Glomerular endothelial cell (primary cell): ENCODE measurements at places on chromosomes 4 and X. TPM values are rescaled to one million over a fixed set of nuclear protein-coding genes. Genes with fewer than 3 reads are reported as not detected.

Gene CXCL13
- total RNA-seq = not detected in 2 replicates

Gene AMER1
- total RNA-seq = 1.1 and 2.2 TPM in 2 replicates

Gene DDX53
- not detected in 2 replicates for total RNA-seq

Gene RFC1
- total RNA-seq = 27.7 and 32.1 TPM in 2 replicates

Gene SMIM20
- 13.2 and 22.2 TPM in 2 replicates for total RNA-seq

Gene PTTG2
- not detected in 2 replicates for total RNA-seq

Gene COL4A6
- 5.7 and 8.1 TPM in 2 replicates for total RNA-seq

GRCh38 chr4:99504804-99505502 is 5.9 kb upstream of the C4orf17 start:
- no peak for DNase-seq

DNA sequence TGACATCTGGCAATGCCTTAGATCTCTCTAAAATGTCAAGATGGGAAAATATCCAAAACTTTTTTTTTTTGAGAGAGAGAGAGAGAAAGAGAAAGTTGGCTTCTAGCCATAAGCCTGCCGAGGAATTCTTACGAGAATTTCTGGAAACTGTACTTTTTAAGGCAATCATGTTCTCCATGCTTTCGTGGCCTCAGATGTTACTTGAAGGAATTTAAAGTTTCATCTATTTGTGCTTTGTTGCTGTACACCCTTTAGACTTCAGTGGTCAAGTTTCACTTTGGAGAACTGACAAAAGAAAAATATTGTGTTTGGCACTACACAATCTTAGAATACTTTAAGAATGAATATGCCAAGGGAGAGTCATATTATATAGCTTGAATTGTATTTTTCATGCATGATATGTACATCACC is 53.9 kb downstream of the FAT4 start:
- DNase-seq = peak; percentile 54

- no peak for DNase-seq
These were observed 1.7 kb downstream of the CTBP1 start for GRCh38 chr4:1246901-1247863.

DNA sequence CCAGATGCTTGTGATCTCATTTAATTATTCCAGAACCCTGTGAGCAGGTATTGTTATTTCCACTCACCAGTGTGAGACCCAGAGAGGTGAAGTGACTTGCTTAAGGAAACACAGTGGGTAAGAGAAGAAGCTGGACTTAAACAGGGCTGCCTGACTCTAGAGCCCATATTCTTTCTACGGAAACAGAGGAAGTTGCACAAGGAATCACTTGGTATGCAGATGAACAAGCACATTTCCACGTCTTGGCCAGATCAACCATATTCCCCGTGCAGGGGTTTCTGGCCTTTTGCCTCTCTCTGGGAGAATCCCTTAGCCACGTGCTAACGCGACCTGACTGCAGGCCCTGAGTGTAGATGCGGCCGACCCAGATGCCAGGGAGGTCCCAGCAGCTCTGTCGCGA is 195.5 kb upstream of the ATP6AP2 start:
- DNase-seq = no peak

GRCh38 chr4:152579916-152580315 is 44.0 kb upstream of the FBXW7 start:
- no peak for DNase-seq

DNA sequence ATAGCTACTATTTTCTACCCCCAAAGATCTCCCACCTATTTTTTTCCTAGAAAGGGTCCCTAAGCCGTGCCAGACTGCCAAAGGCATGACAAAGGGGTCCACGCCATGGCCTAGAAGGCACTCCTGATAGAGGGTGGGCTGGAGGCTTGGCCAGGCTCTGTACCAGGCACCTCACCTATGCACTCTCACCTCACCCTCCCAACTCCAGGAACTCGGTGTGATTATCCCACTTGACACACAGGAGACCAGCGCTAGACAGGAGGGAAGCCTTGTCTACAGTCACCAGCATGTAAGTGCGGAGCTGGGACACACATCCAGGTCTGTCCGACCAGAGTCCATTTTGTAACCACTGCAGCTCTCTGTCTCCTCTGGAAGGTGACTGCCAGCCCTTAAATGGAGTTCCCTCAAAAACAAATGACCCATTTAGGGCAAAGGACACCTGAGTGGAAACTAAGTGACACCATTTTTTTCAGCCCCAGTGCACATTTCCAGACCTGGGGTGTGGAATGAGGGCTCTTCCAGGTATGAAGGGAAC is 106.4 kb downstream of the RTL5 start:
- DNase-seq = no peak

- DNase-seq = no peak
These were observed 711 bp downstream of the PNMA6E start for GRCh38 chrX:153400146-153401132.

DNA sequence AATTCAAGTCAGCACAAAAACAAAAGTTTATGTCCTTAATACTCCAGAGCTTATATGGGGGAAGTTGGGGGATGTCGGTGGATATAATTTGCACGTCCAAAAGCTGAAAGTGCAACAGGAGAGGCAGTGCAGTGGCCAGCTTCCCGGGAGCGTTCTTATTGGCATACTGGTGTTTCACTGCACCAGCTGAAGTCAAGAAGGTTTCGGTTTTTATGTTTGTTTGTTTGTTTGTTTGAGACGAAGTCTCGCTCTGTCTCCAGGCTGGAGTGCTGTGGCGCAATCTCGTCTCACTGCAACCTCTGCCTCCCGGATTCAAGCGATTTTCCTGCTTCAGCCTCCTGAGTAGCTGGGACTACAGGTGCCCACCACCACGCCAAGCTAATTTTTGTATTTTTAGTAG is 28.6 kb upstream of the TLR3 start:
- DNase-seq = no peak

- no peak for DNase-seq
These were observed 502.9 kb upstream of the PCDH10 start for GRCh38 chr4:132646186-132646585.

GRCh38 chrX:3191201-3191600 is 149.9 kb downstream of the ARSF start:
- DNase-seq = no peak

GRCh38 chr4:152369203-152369901 is 166.5 kb downstream of the FBXW7 start:
- no peak for DNase-seq

DNA sequence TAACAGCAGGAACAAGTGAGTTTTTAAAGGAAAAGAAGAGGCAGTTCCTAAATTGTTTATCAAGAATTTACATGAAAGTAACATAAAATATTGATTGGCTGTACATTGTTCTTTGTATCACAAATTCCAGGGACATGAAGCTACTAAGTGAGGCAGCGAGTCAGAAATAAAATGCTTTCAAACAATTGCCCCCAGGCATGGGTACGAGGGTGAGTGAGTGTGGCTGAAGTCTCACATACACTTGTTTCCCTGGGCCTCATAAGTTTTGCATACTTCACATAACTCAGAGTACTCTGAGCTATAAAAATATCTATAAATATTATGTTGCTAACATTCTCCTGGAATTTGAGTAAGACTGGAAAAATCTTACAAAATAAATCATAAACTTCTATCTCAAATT is 511.6 kb upstream of the PRKX start:
- DNase-seq = no peak

DNA sequence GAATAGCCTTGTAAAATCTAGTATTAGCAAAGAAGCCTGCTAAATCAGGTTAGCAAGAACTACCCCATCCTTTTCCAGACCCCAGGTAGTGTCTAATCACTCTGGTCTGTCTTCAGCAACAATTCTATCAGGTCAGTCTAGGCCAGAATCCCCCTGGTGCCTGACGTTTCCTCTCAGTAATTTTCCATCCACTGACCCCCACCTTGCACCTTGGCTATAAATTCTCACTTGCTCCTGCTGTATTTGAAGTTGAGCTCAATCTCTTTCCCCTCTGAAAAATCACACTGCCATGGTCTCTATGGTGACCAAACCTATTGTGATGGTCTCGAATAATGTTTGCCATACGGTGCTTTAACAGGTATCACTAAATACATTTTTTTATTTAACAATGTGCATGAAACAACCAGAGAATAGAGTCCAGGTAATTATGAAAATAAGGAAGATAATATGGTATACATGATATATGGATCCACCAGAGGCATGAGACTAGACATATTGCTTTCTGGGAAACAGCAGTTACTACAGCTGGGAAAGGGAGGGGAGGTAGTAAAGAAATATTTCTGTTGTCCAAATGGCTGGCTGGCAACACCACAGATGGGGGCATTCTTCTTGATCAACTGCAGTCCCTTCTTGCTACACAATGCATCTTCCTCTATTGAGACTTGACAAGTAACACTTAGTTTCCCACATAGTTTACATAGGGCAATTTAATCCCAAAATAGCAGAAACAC is 33.8 kb downstream of the CXCL1 start:
- DNase-seq = no peak

GRCh38 chrX:28016823-28017222 is 35.6 kb upstream of the DCAF8L1 start:
- no peak for DNase-seq

DNA sequence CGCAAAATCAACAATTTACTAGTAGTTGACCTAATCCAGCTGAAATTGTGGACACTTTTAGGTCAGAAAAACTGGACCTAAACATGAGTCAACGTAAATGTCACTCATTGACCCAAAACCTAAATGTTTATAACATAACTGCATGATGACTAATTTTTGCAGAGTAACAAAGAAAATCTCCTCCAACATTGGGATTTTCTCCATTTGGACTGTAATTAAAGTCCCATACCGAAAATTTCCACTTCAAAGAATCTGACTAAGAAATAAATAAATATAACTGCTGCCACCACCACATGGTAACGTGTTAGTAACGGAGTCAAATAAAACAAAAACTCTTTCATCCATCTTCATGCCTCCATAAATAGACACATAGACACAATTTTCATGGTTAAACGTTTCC is 1.9 kb downstream of the ADGRA3 start:
- no peak for DNase-seq

DNA sequence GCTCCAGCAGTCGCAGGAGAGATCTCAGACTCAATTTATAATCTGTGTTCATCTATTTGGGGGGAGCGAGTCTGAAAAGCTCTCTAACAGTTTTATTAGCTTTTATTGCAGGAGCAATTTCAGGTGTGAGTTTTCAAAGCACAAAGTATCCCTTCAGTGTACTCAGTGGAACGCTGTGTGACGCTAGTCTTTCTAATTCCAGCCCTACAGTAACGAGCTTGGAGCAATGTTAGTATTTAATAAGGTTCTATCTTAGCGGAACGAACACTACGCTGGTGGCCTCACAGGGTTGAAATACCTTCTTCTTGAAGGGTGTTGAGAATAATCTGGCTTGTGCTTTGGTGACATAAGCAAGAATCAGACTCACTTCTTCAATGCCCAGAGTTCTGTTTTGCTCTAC is 8.4 kb downstream of the HS3ST1 start:
- DNase-seq = no peak

DNA sequence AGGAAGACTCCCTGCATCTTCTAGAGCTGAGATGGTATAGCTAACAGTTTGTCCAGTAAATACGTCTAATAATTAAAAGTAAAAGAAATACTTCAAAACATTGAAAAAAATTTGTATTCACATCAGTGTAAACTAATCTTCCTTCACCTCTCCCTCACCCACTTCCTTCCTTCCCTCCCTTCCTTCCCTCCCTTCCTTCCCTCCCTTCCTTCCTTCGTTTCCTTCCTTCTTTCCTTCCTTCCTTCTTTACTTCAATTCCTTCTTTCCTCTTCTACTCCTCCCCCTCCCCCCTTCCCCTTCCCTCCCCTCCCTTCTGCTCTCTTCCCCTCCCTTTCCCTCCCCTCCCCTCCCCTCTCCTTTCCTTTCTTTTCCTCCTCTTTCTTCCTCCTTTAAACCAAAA is 103.7 kb downstream of the POU4F2 start:
- no peak for DNase-seq

- DNase-seq = no peak
These were observed 87.5 kb upstream of the INTU start for GRCh38 chr4:127545271-127545670.

DNA sequence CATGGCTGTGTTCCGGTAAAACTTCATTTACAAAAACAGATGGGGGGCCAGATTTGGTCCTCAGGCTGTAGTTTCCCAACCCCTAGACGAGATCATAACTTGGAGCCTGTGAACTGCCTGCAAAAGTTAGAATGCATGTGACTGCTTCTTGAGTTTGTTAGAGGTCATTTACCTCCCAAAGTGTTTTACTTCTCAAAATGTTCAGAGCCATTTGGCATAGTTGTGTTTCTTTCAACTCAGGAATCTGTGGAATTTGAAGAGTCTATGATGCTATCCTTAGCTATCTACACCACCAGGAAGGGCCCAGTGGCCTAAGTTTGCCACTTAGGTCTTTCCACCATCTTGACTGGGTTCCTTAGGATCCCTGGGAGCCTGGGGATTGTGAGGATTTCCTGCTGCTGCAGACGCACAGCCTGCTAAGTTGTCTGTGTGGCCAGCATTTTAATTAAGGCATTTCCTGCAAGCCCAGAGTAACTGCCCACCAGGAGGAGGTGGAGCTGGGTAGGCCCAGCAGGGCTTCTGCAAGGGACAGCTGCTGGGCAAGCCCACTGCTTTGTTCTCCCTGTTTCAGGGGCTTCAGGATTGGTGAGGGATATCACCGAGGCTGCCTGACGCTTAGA is 53.1 kb downstream of the CCNI start:
- no peak for DNase-seq

GRCh38 chr4:12633053-12633651 is 851.0 kb downstream of the RAB28 start:
- peak; percentile 37 for DNase-seq

GRCh38 chr4:28639747-28640146 is 1779.1 kb downstream of the STIM2 start:
- no peak for DNase-seq

- DNase-seq = no peak
These were observed 24.3 kb downstream of the NOP14 start for GRCh38 chr4:2938906-2939305.

DNA sequence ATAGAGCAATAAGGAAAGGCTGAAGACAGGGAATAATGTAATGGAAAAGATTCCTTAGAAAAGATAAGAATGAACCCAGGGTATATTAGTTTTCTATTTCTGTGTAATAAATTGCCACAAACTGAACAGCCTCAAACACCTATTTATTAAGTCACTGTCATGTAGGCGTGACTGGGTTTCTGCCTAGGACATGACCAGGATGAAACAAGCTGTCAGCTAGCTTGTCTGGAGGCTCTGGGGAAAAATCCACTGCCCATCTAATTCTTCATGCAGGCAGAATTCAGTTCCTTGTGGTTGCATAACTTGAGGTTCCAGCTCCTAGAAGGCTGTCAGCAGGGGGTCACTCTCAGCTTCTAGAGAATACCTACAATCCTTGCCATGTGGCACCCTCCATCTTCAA is 277.7 kb downstream of the TMA16 start:
- DNase-seq = no peak

DNA sequence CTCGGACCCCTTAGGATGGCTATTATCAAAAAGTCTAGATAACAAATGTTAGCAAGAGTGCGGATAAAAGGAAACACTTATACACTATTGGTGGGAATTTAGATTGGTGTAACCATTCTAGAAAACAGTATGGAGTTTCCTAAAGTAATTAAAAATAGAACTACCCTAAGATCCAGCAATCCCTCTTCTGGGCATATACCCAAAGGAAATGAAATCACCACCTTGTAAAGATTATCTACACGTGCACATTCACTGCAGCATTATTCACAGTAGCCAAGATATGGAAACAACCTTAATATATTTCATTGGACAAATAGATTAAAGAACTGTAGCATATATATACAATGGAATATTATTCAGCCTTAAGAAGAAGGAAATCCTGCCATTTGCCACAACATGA is 462.4 kb downstream of the IQCM start:
- DNase-seq = no peak
